ENCODE measurements at places on chromosomes 6 and 20. TPM values are rescaled to one million over a fixed set of nuclear protein-coding genes. Genes with fewer than 3 reads are reported as not detected.

DNA sequence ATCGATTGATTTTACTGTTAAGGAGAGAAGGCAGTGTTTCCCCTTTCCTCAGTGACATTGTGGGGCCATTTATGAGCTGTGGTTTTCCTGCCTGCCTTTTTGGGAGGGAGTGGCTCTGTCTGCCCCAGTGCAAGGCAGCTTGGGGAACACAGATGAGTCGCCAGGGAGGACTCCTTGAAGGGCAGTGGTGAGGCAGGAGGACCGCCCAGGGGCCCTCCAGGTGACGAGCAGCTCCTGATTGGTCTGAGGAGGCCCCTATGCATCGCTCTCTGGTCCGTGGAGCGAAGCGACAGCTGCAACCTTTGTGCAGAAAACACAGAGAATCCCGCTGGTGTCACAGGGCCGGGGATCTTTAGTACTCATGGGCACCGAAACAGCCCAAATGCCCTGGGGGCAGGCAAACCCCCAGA lies 100.3 kb downstream of the TMEM242 start:
- no peaks in the 10 kb centered on the region for H3K36me3 ChIP-seq
- H3K4me1 ChIP-seq = peaks cover 8% of the 10 kb centered on the region
- no peaks in the 10 kb centered on the region for H3K27me3 ChIP-seq

GRCh38 chr20:49880177-49880576 lies 35.2 kb downstream of the SPATA2 start:
- H3K36me3 ChIP-seq = peaks cover 54% of the 10 kb centered on the region
- DNase-seq = no peak
- no peaks in the 10 kb centered on the region for H3K4me1 ChIP-seq
- no peak overlapping the region for H3K27ac ChIP-seq
- no peak overlapping the region for H3K4me3 ChIP-seq
- H3K27me3 ChIP-seq = no peaks in the 10 kb centered on the region

GRCh38 chr6:136550330-136551071 lies at the start of gene MAP7:
TSS of gene MAP7 (minus strand) at chr6:136550422. CDS start at chr6:136550408, 14 bp downstream.
- peak within 1 kb of the TSS; percentile 78 for H3K4me3 ChIP-seq
- no peaks in the 10 kb centered on the region for H3K27me3 ChIP-seq
- no peaks in the 10 kb centered on the region for H3K36me3 ChIP-seq
- H3K27ac ChIP-seq = peak within 1 kb of the TSS; percentile 71

GRCh38 chr20:53767206-53767930 lies 173.7 kb upstream of the ZNF217 start:
- H3K4me1 ChIP-seq = peaks cover 5% of the 10 kb centered on the region
- H3K27me3 ChIP-seq = no peaks in the 10 kb centered on the region
- H3K4me3 ChIP-seq = no peak overlapping the region
- no peak for DNase-seq

DNA sequence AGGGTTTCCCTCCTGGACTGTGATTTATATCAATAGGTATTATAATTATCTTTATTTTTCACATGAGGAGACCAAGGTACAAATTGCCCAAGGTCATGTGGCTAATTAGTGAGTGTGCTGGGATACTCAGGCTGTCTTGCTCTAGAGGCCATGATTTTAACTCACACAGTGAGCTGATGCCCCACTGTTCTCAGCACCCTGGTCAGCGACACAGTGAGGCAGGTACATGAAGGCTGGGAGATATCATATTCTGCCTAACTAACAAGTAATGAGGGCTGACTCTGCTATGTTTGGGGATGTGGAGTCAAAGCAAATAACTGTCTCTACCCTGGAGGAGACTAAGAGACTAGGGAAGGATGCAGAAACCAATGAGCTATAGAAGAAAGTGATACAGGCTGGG lies 501.1 kb downstream of the PTPRT start:
- no peak overlapping the region for H3K27ac ChIP-seq
- no peak for DNase-seq
- H3K4me1 ChIP-seq = no peaks in the 10 kb centered on the region
- no peaks in the 10 kb centered on the region for H3K27me3 ChIP-seq

GRCh38 chr6:90167514-90168379 lies 128.9 kb downstream of the BACH2 start:
- no peak overlapping the region for H3K27ac ChIP-seq
- H3K27me3 ChIP-seq = no peaks in the 10 kb centered on the region
- no peak overlapping the region for H3K4me3 ChIP-seq

DNA sequence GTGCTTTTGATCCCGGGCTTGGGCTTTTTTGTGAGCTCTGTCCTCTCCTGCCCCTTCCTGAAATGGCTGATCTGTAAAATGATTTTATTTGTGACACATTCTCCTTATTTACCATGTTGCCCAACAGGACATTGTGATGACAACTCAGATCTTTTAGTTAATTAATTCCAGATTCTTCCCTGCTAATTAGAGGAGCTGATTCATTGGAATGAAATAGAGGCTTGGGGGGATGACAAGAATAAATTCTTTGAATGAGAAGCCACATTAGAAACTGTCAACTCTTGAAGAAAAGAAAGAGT lies 26.1 kb upstream of the GABRR1 start:
- no peak overlapping the region for H3K27ac ChIP-seq
- H3K36me3 ChIP-seq = no peaks in the 10 kb centered on the region
- DNase-seq = no peak
- H3K27me3 ChIP-seq = no peaks in the 10 kb centered on the region
- H3K4me3 ChIP-seq = no peak overlapping the region
- no peaks in the 10 kb centered on the region for H3K4me1 ChIP-seq

DNA sequence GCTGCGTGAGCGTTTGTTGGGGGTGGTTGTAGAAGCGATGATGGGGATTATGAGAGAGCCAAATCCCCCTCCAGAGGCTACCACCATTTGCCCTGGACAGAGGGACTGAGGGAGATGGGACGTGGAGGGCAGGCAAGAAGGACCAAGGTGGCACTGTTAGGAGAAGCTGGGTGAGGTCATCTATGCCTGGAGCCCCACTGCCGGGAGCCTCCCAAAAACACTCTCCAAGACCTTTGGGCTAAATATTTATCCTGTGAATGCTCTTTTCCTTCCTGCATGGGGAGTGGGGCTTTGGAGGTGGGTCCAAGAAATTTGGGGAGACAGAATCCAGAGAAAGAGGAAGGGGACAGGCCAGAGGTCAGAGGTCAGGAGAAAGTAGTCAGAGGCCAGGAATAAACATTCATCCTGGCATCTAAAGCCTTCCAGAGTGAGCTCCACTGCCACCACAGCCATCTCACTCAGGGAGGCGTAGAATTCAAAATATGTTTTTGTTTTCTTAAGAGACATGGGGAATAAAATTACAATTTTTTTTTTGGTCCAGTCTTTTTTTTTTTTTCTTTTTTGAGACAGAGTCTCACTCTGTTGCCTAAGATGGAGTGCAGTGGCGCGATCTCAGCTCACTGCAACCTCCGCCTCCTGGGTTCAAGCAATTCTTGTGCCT lies 17.8 kb upstream of the PTGIS start:
- H3K27ac ChIP-seq = no peak overlapping the region
- H3K36me3 ChIP-seq = no peaks in the 10 kb centered on the region
- H3K27me3 ChIP-seq = no peaks in the 10 kb centered on the region
- no peak for DNase-seq

- no peaks in the 10 kb centered on the region for H3K27me3 ChIP-seq
- H3K4me1 ChIP-seq = no peaks in the 10 kb centered on the region
- H3K27ac ChIP-seq = no peak overlapping the region
- H3K4me3 ChIP-seq = no peak overlapping the region
These were observed 434.7 kb upstream of the SOX4 start for GRCh38 chr6:21158873-21159272.

GRCh38 chr20:17895641-17896171 lies 72.9 kb downstream of the SNX5 start:
- H3K36me3 ChIP-seq = no peaks in the 10 kb centered on the region
- peak; percentile 61 for DNase-seq
- H3K4me1 ChIP-seq = peaks cover 21% of the 10 kb centered on the region
- peak overlapping the region; percentile 82 for H3K27ac ChIP-seq

DNA sequence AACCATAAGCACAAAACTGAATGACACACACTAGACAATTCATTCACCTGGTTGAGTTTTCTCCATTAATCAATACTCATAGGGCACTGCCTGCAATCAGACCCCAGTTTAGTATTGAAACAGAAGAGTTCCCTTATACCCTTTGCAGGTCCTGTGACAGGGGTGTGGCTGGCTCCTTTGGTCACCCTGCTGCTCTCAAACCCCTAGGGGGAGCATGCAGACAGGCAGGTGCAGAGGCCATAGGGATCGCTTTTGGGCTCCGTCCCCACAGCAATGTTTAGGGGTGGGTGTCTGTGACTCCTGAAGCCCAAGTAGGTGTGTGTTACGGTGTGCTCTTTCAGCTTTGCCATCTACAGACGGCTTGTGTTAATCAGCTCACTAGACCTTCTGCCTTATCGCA lies 210.4 kb downstream of the CENPW start:
- no peaks in the 10 kb centered on the region for H3K4me1 ChIP-seq
- H3K4me3 ChIP-seq = no peak overlapping the region
- DNase-seq = no peak
- no peak overlapping the region for H3K27ac ChIP-seq

DNA sequence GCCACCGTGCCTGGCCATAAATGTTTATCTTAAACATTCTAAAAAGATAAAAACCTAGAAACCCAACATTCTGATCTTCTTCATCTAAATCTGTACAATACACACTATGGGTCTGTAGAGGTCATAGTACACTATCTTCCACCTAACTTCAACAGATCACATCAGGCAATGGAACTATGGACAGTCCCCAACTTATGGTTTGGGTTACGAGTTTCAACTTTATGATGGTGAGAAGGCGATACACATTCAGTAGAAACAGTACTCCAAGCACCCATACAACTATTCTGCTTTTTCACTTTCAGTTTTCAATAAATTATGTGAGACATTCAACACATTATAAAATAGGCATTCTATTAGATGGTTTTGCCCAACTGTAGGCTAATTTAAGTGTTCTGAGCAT lies 23.1 kb downstream of the FKBP5 start:
- no peaks in the 10 kb centered on the region for H3K27me3 ChIP-seq
- H3K4me1 ChIP-seq = peaks cover 41% of the 10 kb centered on the region
- DNase-seq = no peak
- H3K36me3 ChIP-seq = no peaks in the 10 kb centered on the region
- no peak overlapping the region for H3K27ac ChIP-seq

- H3K36me3 ChIP-seq = no peaks in the 10 kb centered on the region
- H3K4me3 ChIP-seq = no peak overlapping the region
- no peak for DNase-seq
- no peak overlapping the region for H3K27ac ChIP-seq
- no peaks in the 10 kb centered on the region for H3K4me1 ChIP-seq
- no peaks in the 10 kb centered on the region for H3K27me3 ChIP-seq
These were observed 71.7 kb upstream of the MAP3K4 start for GRCh38 chr6:160919723-160920440.

- no peak for DNase-seq
- no peaks in the 10 kb centered on the region for H3K4me1 ChIP-seq
- H3K36me3 ChIP-seq = no peaks in the 10 kb centered on the region
- no peak overlapping the region for H3K27ac ChIP-seq
- no peaks in the 10 kb centered on the region for H3K27me3 ChIP-seq
These were observed 123.1 kb upstream of the GJE1 start for GRCh38 chr6:142009647-142010046.

DNA sequence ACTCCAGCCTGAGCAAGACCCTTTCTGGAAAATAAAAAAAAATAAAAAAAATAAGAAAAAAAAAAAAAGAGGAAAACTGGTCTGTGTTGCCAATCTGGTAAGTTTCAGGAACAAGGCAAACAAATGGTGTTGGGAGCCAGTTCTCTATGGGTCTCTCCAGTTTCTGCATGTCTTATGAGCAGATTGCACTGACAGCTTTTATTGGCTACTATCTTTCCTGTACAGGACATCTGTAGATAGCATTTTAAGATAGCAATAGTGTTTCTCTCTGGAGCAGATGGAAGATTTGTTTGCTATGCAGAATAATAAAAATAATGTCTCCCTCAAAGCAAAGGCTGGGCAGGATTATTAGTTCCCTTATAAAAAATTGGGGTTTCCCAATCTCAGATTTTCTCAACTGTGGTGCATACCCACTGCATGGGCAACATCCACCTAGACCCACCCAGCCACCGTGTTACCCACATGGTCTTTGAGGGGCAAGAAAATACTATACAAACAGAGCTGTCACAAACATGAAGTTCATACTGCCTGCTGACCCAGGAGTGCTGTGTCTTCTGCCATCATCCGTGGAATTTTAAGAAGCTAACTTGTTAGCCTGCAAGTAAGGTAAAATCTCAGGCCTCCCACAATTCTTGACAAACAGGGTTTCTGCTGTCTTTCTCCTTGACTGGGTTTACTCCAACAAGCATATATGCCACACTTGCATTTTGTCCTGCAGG lies 9.5 kb downstream of the GMDS start:
- H3K4me3 ChIP-seq = no peak overlapping the region
- no peaks in the 10 kb centered on the region for H3K4me1 ChIP-seq
- H3K36me3 ChIP-seq = no peaks in the 10 kb centered on the region
- no peak for DNase-seq
- no peaks in the 10 kb centered on the region for H3K27me3 ChIP-seq

GRCh38 chr20:63311833-63312243 lies 18.9 kb downstream of the COL20A1 start:
- H3K27ac ChIP-seq = no peak overlapping the region
- H3K4me1 ChIP-seq = no peaks in the 10 kb centered on the region
- no peaks in the 10 kb centered on the region for H3K27me3 ChIP-seq

- no peaks in the 10 kb centered on the region for H3K27me3 ChIP-seq
- DNase-seq = no peak
- no peak overlapping the region for H3K27ac ChIP-seq
- no peaks in the 10 kb centered on the region for H3K4me1 ChIP-seq
- H3K4me3 ChIP-seq = no peak overlapping the region
- no peaks in the 10 kb centered on the region for H3K36me3 ChIP-seq
These were observed 42.8 kb downstream of the MRPL14 start for GRCh38 chr6:44084231-44085014.

DNA sequence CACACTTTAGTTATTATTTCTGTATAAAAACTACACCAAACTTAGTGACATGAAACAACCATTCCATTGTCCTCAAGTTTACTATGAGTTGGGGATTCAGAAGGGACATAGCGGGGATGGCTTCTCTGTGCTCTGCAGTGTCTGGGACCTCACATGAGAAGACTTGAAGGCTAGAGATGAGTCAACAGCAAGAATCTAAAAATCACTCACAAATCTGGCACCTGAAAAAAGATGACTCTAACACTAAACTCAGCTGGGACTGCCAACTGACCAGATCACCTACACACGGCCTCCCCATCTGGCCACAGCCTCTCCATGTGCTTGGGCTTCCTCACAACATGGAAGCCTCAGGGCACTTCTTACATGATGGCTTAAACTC lies 63.0 kb upstream of the EYA2 start:
- no peak overlapping the region for H3K4me3 ChIP-seq
- DNase-seq = no peak
- H3K36me3 ChIP-seq = no peaks in the 10 kb centered on the region
- H3K4me1 ChIP-seq = no peaks in the 10 kb centered on the region
- no peaks in the 10 kb centered on the region for H3K27me3 ChIP-seq
- no peak overlapping the region for H3K27ac ChIP-seq

SYCP2 gene
- 1.1 TPM for total RNA-seq

WFDC12 gene
- not detected for total RNA-seq

MYLK2 gene
- not detected for total RNA-seq

TGIF2 gene
- total RNA-seq = 16.1 TPM

PRKN gene
- total RNA-seq = 5.8 TPM

MMUT gene
- total RNA-seq = 20.2 TPM

EFCAB8 gene
- 0.22 TPM for total RNA-seq

CRISP2 gene
- not detected for total RNA-seq

TRIM31 gene
- total RNA-seq = not detected

ZNF217 gene
- 38.4 TPM for total RNA-seq

Data from upper lobe of left lung (tissue), 6 donors.